ENCODE measurements at places on chromosomes 1 and 21.

DNA sequence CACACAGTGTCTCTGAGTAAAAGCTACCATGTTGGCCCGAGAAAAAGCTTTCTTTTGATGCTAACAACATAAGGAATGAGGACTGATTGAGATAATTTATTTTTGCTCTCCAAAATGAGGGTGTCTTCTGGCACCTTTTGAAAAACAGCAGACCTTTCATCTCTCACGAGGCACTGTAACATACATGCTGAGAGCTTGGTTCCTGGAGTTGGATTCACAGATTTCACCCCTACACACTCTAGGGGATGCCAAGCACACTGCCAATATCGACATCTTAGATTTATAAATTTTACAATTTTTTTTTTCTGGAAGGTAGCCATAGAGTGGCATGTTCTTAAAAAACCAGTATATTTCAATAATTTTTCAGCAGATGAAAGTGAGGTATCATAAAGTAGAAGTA lies 408.3 kb downstream of the DSCAM start:
- DNase-seq = no peak

DNA sequence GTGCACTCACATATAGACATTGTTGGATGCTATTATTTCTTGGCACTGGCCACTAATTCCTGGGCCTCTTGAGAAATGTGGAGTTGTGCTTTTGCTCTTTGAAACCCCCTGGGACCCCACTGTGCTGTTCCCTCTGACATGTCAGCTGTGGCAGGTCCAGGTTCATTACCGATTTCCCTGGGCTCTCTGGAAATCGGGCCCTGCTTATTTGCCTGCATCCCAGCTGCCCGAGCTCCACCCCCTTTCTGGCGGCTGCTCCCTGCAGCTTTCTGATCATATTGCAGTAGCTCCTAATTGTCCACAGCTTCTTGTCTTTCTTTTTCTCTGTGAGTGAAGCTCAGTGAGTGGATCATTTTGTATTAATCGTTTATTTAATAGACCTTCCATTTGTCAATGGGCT lies 183.7 kb upstream of the FAM78B start:
- no peak for DNase-seq

GRCh38 chr1:181603735-181604410 lies 120.6 kb downstream of the CACNA1E start:
- DNase-seq = no peak

- no peak for DNase-seq
Observed at GRCh38 chr1:229432116-229432461, 1.8 kb downstream of the ACTA1 start.

DNA sequence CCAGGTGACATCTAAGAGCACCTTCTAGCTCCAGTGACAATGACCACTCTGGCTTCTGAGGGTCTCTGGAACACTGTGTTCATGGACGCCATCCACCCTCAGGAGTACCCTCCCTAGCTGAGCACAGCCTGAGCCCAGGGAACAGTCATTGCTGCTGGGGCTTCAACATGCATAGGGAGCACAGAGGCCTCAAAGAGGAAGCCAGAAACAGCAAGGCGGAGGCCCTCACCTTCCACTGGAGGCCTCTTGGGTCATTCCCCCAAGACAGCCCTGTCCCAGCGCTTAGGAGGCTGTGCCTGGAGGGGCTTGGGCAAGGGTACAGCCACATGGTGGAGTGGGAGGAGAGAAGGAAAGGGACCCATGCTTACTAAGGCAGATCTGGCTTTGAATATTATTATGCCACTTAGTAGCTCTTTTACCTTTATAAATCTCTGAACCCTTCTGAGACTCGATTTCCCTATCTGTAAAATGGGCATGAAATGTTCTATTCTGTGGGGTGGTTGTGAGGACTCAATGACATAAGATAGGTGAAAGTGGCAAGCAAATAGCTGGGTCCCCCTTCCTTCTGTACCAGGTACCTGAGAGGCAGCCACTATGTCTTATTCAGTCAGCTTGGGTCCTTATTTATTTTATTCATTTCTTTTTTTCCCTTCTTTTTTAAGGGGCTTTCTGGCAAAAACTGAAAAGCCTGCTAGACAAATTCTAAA lies 32.8 kb downstream of the PTAFR start:
- no peak for DNase-seq

GRCh38 chr1:183590244-183591191 lies at the start of gene NCF2:
Gene NCF2, minus strand, starts transcription at chr1:183590459. Its CDS starts 130 bp downstream, at chr1:183590329.
- peak; percentile 28 for DNase-seq

- DNase-seq = no peak
Observed at GRCh38 chr1:66246351-66247269, 287.3 kb upstream of the SGIP1 start.

DNA sequence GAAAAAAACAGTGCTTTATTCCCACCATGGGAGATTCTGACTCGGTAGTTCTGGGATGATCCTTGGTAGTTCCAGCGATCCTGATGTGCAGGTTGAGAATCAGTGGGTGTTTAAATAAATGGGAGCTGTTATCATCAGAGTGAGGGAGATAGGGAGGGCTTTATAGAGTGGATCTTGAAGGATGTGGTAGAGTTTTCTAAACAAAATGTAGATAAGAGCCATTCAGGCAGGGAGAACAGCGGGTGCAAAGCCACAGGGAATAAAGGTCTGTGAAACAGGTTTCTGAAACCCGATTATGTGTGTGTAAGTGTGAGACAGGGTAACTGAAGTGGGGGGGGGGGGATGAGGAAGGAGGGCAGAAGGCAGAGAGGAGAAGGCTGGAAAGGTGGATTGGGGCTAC lies 75.8 kb upstream of the ADAR start:
- no peak for DNase-seq

DNA sequence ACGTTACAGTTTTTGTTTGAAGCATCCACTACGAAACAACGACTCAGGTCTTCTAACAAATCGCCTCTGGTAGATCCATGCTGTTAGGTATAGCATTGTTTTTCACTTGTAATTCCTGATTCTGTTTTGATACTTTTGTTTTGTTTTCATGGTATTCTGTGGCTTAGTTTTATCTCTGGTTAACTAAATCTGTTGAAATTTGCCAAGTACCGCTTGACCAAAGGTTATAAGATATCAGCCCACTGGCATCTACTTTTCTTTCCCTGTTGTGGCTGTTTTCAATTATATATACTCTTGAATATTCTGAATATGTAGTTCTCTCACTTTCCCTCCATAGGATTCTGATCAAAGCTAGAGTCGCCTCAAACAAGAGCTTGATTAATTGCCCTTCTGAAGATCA lies 274.8 kb upstream of the C1orf105 start:
- DNase-seq = no peak

DNA sequence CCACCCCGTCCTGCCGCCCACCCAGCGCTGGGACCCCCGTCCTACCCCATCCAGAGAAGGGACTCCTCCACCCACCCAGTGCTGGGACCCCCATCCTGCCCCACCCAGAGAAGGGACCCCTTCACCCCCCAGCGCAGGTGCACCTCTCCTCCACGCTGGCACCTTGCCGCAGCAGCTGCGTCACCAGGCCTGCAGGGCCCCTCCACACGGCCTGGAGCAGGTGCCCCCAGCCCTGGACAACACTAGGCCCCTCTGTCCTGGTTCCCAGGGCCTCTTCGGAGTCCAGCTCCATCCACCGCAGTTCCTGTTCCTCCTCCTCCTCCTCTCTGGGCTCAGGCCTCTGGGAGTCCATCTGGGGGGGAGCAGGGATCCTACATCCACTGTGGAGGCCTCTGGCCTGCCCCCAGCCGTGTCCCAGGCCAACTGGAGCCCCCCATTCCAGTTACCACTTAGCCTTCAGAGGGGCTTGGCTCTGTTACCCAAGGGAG lies 378 bp downstream of the ANKRD65 start:
- DNase-seq = no peak

- DNase-seq = peak; percentile 23
Observed at GRCh38 chr1:39540504-39541031, 36.0 kb downstream of the PABPC4 start.

GRCh38 chr1:93172778-93173177 lies 7.4 kb downstream of the TMED5 start:
- DNase-seq = no peak

GRCh38 chr1:55231745-55232144 lies 16.6 kb upstream of the USP24 start:
- no peak for DNase-seq

GRCh38 chr1:969260-969855 lies 3.1 kb downstream of the PLEKHN1 start:
- no peak for DNase-seq

DNA sequence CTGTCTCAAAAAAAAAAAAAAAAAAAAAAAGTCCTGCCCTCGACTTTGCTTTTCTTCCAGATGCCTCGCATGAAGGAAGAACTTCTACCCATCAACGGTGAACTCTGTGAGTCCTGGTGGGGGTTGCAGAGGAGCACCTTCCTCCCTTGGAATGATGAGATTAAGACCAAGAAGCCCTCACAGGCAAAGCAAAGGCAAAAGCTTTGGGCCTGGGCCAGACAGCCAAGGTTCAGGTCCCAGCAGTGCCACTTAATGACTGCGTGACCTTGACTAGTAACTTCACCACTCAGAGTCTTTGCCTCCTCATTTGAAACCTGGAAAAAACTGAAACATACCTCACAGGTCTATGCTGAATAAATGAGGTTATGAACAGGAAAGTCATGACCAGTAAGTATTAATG lies 55.5 kb downstream of the ZSCAN20 start:
- no peak for DNase-seq

GRCh38 chr1:109772658-109773202 lies 9.0 kb upstream of the EPS8L3 start:
- no peak for DNase-seq

DNA sequence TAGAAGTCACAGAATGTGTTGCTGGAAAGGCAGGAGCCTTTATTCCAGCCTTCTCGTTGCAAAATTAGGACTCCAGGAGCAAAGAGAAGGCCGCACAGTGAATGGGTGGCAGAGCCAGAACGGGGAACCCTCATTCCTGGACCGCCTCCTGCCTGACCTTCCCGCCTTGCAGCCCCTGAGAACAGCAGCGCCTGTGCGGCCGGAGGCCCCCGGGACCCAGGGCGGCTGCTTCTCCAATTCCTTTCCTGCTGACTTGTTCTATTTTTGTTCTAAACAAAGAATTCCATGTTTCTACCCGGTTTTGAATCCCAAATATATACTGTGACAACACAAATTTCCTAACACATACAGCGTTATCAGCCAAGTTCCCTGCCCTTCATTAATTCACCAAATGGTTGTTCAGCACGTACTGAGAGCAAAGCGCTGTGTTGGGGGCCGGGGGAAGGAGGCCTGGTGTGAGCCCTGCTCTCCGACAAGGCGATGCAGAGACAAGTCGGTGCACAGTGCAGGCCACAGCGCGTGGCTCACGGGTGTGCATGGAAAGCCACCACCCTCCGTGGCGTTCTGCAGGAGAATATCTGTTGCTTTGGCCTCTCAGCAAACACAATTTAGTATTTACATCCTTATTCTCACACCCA lies 31.9 kb upstream of the COL6A2 start:
- DNase-seq = no peak

GRCh38 chr1:64948905-64949833 lies 17.2 kb downstream of the JAK1 start:
- no peak for DNase-seq

DNA sequence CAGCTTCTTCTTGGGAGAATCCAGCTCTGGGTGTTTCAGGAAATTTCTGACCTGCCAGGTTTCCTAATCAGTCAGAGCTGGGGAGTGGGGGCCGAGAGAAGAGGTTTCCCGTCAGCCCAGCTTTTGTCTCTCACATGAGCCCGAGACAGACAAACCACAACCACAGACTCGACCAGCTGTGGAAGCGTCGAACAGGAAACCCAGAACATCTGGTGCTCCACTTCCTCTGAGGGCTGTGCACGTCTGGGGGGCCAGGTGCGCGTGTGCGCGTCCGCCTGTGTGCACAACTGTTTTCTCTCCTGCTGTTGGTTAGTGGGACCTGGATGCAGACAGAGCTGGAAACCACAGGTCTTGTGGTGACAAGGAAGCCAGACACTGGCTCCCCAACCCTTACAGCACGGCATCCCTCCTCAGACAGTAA lies 113.0 kb upstream of the SLC25A33 start:
- DNase-seq = no peak

DNA sequence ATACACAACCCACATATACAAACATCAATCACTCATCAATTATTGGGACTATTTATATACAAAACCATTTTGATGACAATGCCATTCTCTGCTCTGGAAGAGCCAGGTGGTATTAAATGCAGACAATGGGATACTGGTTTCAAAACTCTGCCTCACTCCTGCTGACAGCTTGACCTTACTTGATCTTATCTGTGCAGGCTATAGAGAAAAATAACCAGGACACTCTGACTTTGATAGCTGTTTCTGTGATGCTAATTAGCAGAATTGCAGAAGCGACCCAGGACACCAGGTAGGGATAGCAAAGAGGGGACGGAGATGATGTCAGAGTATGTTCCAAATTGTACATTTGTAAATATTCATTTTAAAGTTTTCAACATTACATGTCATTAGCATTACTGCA lies 89.5 kb downstream of the OLFM3 start:
- no peak for DNase-seq

DNA sequence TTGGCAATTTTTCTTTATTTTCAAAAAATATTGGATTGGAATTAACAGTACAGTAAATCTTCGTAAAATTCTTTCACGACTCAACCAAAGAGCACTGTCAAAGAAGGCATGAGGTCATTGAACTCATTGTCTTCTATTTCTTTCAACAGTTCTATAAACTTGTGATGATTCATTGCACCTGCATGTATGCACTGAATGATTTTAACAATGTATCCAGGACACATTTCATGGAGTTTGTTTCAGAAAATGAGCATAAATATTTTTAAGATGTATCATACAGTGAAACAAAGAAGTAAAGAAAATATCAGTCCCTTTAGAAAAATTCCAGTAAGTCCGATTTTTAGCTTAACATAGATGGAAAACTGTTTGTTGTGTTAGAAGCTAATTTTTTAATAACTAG lies 33.6 kb upstream of the CD34 start:
- DNase-seq = no peak
